ENCODE measurements at places on chromosomes 11 and 22.

GRCh38 chr22:42160251-42160650 is 29.6 kb upstream of the CYP2D6 start:
- DNase-seq = no peak

DNA sequence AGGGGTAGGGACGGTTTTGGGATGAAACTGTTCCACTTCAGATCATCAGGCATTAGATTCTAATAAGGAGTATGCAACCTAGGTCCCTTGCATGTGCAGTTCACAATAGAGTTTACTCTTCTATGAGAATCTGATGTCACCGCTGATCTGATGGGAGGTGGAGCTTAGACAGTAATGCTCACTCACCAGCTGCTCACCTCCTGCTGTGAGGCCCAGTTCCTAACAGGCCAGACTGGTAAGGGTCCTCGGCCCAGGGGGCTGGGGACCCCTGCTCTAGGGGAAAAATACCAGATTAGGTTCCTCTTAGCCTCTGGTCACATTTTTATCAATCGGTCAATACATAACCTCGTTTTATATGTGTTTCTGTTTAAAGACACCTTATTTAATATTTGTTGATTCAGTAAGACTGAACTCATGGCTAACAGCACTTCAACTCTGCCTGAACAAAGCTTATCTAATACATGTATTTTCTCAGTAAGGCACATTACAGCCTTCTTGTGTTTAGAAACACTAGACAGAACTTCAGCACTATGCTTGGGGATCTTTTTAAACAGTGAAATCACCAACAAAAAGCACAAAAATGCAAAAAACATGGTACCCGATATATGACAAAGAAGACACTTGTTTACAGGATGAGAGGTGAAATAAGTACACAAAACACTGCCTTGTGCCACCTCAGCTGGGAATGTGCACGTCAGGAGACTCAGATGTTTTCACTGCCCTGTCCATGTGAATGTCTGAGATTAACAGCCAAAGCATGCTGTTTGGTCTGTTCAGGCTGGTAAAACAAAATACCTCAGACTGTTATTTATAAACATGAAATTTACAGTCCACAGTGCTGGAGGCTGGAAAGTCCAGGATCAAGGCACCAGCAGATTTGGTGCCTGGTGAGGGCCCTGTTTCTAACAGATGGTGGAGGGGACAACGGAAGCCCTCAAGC is 107.5 kb downstream of the USP35 start:
- no peak for DNase-seq

DNA sequence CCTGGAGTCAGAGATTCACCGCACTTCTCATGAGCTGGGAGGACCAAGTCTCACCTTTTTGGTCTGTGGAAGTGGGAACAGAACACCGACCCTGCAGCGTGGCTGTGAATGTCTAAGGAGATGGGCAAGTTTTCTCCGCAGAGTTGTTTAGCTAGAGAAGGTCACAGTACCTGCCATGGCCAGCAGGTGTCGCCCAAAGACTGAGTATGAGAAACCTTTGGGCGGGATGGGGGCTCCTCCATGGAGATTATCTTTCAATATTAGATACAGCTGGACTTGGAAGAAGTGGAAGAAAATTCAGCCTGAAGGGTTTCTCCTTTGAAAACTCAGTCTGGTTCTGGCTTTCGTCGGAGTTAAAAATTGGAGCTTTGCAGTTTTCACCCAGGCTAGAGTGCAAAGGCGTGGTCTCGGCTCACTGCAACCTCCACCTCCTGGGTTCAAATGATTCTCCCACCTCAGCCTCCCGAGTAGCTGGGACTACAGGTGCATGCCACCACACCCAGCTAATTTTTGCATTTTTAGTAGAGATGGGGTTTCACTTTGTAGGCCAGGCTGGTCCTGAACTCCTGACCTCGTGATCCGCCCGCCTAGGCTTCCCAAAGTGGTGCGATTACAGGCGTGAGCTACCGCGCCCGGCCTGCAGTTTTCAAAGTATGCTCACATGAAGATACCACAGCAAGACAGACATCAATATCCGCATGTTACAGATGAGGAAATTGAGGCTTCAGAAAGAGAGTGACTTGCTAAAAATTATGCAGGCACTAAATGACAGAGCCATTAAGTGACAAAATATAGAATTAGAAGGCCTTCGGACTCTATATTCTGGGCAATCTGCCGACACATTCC is 10.7 kb upstream of the DSCAML1 start:
- no peak for DNase-seq

- peak; percentile 7 for DNase-seq
Measured at GRCh38 chr11:36564376-36565030, 3.3 kb upstream of the RAG1 start.

GRCh38 chr11:118652681-118653181 is 26.7 kb downstream of the TREH start:
- no peak for DNase-seq

- no peak for DNase-seq
Measured at GRCh38 chr22:50482107-50483074, 1.0 kb downstream of the ADM2 start.

DNA sequence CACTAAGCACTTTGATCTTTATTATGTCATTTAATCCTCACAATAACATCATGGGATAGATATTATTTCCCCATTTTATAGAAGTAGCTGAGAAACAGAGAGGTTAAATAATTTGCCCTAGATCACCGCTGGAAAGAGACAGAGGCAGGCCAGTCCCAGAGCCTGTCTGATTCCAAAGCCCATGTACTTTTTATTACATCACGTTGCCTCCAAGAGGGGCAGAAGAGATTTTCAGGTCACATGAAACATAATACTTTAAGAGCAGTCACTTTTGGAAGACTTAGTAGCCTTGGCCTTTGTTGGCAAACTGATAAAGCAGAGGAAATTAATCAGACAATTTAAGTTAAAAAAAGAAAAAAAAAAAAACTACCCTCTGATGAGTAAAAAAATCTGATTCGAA is 200.2 kb upstream of the ARHGAP20 start:
- no peak for DNase-seq

GRCh38 chr11:76226626-76227025 is 20.3 kb upstream of the WNT11 start:
- no peak for DNase-seq

DNA sequence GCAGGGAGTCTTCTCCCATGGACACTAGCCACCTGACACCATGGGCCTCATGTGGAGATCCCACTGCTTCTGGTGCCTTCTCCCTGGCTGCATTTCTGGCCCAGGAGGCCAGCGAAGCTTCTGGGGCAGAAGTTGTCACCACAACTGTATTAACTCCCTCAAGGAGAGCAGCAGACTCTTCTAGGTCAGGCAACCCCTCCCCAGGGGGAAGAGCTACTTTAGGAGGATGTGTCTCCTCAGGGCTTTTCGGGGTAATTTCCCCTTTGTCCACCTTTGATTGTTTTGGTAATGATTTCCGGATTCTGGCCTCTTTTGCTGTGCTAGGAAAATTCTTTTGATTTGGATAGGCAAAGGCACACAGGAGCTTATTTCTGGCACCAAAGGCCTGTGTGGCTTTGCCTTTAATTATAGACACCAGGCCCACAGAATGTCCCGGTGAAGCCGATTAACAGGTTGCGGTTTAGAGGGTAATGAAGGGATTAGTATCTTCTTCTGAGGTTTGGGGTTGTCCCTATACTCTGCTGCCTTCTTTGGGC is 8.9 kb upstream of the UCP2 start:
- DNase-seq = no peak

DNA sequence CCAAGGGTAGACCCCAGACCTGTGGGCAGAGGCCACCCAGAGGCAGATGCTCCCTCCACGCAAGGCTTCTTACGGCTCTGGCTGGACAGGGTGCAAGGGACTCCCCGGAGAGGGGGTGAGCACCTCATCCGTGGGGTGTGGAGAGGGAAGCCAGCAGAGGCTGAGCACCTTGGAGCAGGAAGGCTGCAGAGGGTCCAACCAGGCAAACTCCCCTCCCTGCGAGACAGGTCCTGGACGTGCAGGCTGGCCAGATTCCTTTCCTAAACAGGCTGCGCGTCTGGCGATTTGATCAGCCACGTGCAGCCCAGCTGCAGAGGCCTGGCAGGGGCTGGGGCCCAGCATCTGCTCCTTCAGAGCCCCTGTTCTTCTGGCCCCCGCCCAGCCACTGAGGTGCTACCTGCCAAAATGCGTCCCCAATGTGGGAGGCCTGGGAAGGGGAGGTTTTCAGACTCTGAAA is 49.3 kb downstream of the WNT11 start:
- no peak for DNase-seq

GRCh38 chr11:47551086-47551485 is 1.8 kb downstream of the CELF1 start:
- no peak for DNase-seq

DNA sequence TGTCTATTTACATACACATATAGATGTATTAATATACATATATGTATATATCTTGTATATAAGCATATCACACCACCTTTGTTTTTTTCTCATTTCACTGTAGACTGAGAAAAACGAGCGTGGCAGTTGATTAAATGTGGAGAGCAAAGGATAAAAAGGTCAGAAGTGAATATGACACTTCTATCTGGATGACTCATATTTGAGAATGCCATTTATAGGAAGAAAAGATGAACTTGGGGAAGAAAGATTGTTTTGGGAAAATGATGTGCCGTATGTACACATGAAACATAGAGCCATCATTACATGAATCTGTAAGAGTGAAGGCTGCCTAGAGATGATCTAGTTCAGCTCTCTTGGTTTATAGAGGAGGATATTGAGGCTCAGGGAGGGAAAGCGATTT is 28.7 kb downstream of the AMOTL1 start:
- no peak for DNase-seq

DNA sequence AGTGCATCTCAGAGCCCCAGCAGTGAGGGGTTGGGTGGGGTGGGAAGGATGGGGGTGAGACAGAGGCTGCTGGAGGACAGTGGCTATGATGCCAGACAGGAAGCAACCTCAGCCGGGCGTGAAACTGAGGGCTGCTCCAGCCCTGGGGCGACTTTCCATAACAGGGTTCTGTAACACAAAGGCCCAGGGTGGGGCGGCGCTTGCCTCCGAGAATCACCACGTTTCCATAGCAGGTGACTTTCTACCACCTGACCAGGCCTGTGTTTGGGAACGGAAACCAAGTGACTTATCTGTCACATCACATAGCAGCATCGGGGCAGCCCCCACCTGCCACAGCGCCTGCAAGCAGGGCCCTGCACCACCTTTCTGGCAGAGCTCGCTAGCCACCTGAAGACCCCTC is 85.8 kb downstream of the TRMU start:
- peak; percentile 42 for DNase-seq

DNA sequence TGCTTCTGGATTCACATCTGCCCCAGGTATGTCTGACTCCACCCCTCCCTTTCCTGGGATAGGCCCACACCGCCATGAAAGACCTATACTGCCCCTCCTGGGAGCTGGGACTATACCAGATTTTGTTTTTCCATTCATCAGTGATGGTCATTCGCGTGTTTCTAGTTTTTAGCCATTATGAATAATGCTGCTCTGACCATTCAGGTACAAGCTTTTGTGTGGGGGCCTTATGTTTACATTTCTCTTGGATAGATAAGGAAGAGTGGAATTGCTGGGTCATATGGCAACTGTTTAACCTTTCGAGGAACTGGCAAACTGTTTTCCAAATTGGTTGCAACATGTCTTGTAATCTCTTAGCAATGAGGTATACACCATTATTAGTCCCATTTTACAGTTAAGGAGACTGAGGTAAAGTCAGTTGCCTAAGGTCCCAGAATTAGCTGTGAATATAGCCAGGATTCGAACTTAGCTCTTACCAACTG is 1.2 kb upstream of the TBC1D10A start:
- DNase-seq = no peak

GRCh38 chr11:82384308-82384707 is 349.4 kb downstream of the FAM181B start:
- DNase-seq = no peak

- DNase-seq = no peak
Measured at GRCh38 chr11:33324302-33324985, 67.3 kb downstream of the HIPK3 start.

DNA sequence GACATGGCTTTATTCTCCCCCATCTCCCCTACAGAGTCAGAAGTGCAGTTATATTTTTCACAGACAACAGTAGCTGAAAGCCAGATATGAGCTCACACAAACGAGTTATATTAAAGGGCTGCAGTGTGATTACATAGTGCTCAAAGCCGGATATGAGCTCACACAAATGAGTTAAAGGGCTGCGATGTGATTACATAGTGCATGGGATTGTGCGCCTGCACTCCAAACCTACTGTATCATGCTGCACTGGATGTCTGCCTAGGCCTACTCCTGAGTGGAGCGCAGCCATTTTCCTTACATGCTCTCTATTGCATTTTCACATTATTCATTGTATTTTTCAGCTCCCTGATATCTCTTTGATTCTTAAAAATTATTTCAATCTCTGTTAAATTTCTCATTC is 414.6 kb upstream of the LARGE1 start:
- no peak for DNase-seq

GRCh38 chr11:103545551-103545950 is 436.3 kb downstream of the DYNC2H1 start:
- DNase-seq = no peak

DNA sequence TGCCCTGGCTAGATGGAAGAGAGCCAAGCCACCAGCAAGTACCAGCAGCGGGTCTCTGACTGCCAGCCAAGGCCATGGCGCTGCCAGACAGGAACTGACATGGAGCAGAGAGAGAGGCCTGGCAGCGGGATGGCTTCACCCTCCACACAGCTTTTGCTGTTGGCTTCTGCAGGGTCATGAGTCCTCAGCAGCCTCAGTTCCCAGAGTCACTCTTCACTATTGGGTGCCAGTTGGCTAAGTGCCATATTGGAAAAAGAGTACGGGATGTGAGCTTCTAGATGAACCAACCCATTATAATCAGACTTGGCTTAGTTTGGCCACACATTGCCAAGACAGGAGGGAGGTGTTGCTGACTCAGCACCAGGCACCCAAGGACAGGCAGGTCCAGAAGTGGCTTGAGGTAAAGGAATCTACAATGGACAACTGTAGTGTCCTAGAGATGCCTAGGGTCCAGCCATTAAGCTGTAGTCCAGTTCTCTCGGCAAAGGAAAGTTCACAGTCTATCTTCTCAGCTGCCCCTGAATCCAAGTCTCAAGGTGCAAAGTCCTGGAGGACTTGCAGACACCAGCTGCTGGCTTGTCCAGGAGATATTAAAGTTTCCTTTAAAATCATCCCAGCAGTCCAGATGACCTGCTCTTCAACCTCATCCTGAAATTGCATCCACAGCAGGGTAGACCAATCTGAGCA is 40.7 kb upstream of the POU2AF1 start:
- DNase-seq = no peak

GRCh38 chr22:25564320-25564978 is at the start of gene GRK3:
GRK3 (plus strand) TSS chr22:25564675; CDS start chr22:25565041, 366 bp downstream.
- DNase-seq = peak; percentile 67

DNA sequence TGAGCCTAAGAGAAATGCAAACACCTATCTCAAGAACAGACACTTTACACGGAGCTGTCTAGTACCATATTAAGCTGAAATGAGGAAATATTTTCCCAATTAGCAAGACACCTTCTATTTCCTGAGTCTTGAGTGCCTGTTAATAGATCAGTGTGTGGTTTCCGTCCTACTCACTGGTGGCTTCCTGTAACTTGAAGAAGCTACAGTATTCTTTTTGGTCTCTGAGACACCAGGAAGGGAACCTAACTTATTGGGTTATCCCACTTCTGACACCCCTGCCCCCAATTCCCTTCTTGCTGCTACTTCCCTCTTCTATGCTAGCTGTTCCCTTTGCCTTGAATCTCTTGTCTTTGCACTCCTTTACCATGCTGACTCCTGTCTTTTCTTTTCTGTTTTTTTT is 92.7 kb downstream of the FDX1 start:
- DNase-seq = no peak

GRCh38 chr11:85821636-85822035 is 10.7 kb upstream of the SYTL2 start:
- DNase-seq = no peak
